Astrocyte (in vitro differentiated cells and primary cell): ENCODE measurements at places on chromosomes 12 and 14. TPM values are rescaled to one million over a fixed set of nuclear protein-coding genes. Genes with fewer than 3 reads are reported as not detected.

DNA sequence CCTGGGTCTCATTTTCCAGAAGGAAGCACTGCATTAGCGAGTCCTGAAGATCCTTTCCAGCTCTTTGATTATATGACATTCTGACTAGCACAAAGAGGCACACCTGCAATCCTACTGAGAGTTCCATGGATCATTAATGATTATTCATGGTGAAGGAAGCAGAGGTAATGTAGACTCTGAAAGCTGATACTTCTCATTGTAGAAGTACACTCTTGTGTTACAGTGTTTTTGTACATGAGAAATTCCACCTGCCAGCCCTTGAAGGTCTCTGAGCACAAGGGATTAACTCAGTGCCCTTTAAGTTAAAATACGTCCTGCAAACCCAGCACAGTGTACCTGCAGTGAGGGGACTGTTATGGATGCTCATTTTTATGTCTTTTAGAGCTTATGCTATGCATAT is 558.8 kb upstream of the FBXO33 start:
- no peak overlapping the region for H3K4me3 ChIP-seq
- H3K27me3 ChIP-seq: no peaks in the 10 kb centered on the region
- no peaks in the 10 kb centered on the region for H3K36me3 ChIP-seq
- no peaks in the 10 kb centered on the region for H3K4me1 ChIP-seq
- no peak for DNase-seq
- H3K27ac ChIP-seq: no peak overlapping the region

DNA sequence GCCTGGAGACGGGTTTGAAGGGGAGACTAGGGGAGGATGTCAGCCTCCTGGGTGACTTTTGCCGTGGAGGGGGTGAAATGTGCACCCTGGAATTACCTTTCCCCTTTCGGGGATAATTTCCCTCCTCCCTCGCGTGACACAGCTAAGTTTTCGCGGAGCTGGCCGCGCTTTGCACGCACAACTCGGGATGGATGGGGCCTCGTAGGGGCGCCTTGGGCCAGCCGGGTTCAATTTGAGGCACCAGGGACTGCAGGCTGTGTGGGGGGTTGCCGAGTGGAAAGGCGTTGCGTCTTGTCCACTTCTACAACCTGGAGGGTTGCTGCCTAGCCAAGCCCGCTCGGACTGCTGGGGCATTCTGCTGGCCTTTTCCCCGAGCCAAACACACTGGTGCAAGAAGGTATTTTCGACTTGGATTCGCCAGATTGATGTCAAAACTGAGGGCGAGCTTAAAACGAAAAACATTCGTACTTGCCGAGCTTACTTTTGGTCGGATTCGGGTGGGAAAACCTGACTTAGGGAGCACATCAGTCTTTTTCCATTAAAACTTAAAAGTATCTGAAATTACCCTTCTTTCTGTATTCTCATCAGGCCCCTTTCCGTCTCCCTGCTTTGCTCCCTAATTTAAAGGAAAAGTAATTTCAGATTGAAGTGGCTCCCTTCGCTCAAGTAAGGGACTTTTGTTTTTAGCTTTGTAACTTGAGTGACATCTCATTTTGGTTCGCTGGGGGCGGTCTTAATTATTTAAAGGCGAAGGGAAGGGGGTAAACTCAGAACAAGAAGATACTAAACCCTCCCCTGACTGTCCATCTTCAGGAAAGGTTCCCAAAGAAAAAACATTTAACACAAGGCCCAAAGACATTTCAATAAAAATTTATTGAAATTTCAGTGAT is 14.3 kb downstream of the TBX3 start:
- H3K4me1 ChIP-seq: peaks cover 41% of the 10 kb centered on the region
- H3K36me3 ChIP-seq: no peaks in the 10 kb centered on the region
- no peak for DNase-seq
- peak overlapping the region; percentile 59 for H3K27ac ChIP-seq
- H3K27me3 ChIP-seq: peaks cover 20% of the 10 kb centered on the region

DNA sequence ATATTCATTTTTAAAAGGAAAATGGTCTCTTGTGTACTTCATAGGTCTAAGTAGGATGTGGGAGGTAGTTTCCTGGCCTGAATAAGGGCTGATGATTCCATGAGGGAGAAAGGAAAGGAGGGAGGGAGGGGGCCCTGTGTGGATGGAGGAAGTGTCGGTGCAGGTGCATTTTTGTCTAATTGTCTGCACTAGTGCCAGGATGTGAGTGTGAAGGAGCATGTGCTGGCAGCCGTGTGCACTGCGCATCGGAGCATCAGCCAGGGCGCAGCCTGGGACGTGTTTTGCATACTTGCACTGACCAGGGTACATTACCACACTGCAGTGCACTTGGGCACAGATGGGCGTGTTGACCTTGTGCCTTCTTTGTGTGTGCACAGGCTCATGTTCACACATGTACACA is 29.2 kb downstream of the SMUG1 start:
- H3K4me1 ChIP-seq: no peaks in the 10 kb centered on the region
- no peak overlapping the region for H3K27ac ChIP-seq
- no peaks in the 10 kb centered on the region for H3K36me3 ChIP-seq
- peaks cover 19% of the 10 kb centered on the region for H3K27me3 ChIP-seq

DNA sequence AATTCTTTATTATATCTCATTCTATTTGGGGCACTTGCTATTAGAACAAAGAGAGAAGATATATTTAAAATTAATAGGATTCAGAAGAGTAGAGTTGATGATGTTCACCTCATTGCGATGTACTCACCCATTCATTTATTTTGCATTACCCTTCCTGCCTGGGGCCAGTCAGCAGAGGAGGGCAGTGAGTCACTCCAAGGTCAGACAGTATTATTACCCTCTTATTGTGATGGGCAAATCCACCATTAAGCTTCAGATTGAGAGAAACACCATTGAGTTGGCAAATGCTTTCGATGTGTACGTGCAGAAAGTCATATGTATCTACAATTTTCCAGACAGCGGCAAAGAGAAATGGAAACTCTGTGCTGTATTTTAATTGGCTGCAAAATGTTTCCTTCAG is 134.2 kb downstream of the BICD1 start:
- no peak overlapping the region for H3K4me3 ChIP-seq
- peaks cover 6% of the 10 kb centered on the region for H3K4me1 ChIP-seq
- H3K27me3 ChIP-seq: no peaks in the 10 kb centered on the region
- H3K27ac ChIP-seq: no peak overlapping the region

Gene MYF6
- not detected in 2 replicates for total RNA-seq

Gene PITPNM2
- total RNA-seq: 13.2 and 14.2 TPM in 2 replicates

Gene KRT82
- not detected in 2 replicates for total RNA-seq

Gene WIF1
- total RNA-seq: 0.26 TPM in 1 of 2 replicates, not detected in the other

Gene CEP170B
- total RNA-seq: 50.3 and 55.4 TPM in 2 replicates

Gene ORAI1
- total RNA-seq: 16.5 and 20.4 TPM in 2 replicates
